ENCODE measurements at places on chromosomes 13 and 19. TPM values are rescaled to one million over a fixed set of nuclear protein-coding genes. Genes with fewer than 3 reads are reported as not detected.

The CAMSAP3 gene
- total RNA-seq: not detected

The PLPP2 gene
- total RNA-seq: 1.1 TPM

The NUFIP1 gene
- 3.3 TPM for total RNA-seq

The IFNL1 gene
- total RNA-seq: not detected

The IGFL1 gene
- total RNA-seq: not detected

The C19orf85 gene
- total RNA-seq: not detected

The SLC25A41 gene
- total RNA-seq: not detected

The PRSS57 gene
- total RNA-seq: not detected

The PIBF1 gene
- 19.9 TPM for total RNA-seq

The SYNGR4 gene
- total RNA-seq: not detected

The LHFPL6 gene
- 112 TPM for total RNA-seq

The CARM1 gene
- 41.0 TPM for total RNA-seq

The CNFN gene
- total RNA-seq: not detected

The NRTN gene
- not detected for total RNA-seq

The ZNF564 gene
- total RNA-seq: 7.4 TPM

The SELENOV gene
- not detected for total RNA-seq

The LILRB4 gene
- total RNA-seq: under 0.01 TPM

The MAMSTR gene
- total RNA-seq: 0.36 TPM

The RGL3 gene
- 0.36 TPM for total RNA-seq

The SLC6A16 gene
- total RNA-seq: 1.2 TPM

The C2CD4C gene
- not detected for total RNA-seq

The DACH1 gene
- not detected for total RNA-seq

The DCUN1D2 gene
- 12.1 TPM for total RNA-seq

The ZGLP1 gene
- total RNA-seq: 0.59 TPM

The ZNF726 gene
- 1.8 TPM for total RNA-seq

The PINLYP gene
- total RNA-seq: 0.72 TPM

The ZNF284 gene
- total RNA-seq: 3.8 TPM

The C13orf42 gene
- total RNA-seq: not detected

The SPIB gene
- total RNA-seq: not detected

The PHLDB3 gene
- total RNA-seq: 12.1 TPM

The MBD3L3 gene
- not detected for total RNA-seq

The ICAM5 gene
- total RNA-seq: under 0.01 TPM

The BBC3 gene
- 26.8 TPM for total RNA-seq

The ARHGAP33 gene
- total RNA-seq: 2.2 TPM

The NCAN gene
- under 0.01 TPM for total RNA-seq

The PEPD gene
- 82.8 TPM for total RNA-seq

The LGI4 gene
- total RNA-seq: 0.72 TPM

The ZNF69 gene
- total RNA-seq: 14.1 TPM

The SBK2 gene
- total RNA-seq: not detected

The FEM1A gene
- total RNA-seq: 12.7 TPM

The OR7A17 gene
- not detected for total RNA-seq

The MYO1F gene
- under 0.01 TPM for total RNA-seq

The SRRM5 gene
- total RNA-seq: not detected

The CEACAM3 gene
- not detected for total RNA-seq

The CNN1 gene
- total RNA-seq: 7.1 TPM

The ZNF585A gene
- 10.9 TPM for total RNA-seq

The MYPOP gene
- total RNA-seq: 2.1 TPM

The ERICH6B gene
- not detected for total RNA-seq

The KL gene
- not detected for total RNA-seq

The SHD gene
- total RNA-seq: not detected

The FAM124A gene
- 1.2 TPM for total RNA-seq

The ZNF701 gene
- 14.5 TPM for total RNA-seq

The KLK15 gene
- total RNA-seq: not detected

Measured in osteoblast (primary cell).